T-helper 9 cell (primary cell): ENCODE measurements at places on chromosomes 3 and 15.

DNA sequence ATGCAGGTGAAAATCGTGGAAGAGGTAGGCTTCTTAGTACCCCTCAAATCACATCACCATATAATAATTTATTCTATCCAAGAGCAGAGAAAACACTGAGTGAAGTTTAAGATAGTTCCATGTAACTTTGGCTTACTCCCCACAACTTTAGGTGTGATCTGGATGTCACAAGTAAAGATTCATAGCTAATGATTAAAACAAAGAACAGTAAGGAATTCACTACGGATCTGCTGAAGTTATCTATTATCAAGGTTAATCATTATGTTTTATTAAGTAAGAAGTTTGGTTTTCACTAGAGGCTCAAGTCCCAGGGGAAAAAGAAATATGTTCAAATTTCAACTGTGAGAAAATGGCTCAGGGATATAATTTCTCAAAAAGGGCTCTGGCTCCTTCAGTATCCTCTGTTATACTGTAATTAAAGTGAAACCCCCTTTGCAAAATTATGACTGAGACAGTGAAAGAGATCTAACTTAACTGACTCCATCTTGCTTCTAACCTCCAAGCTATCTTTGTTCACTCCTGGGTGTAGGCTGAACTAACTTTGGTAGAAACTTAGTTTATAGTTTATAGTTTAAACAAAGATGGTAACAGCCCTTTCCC is 17.1 kb downstream of the CD80 start:
- no peak for DNase-seq

GRCh38 chr3:64140651-64141050 is 84.6 kb downstream of the PRICKLE2 start:
- no peak for DNase-seq

GRCh38 chr3:20668411-20668810 is 482.4 kb upstream of the SGO1 start:
- DNase-seq = no peak

DNA sequence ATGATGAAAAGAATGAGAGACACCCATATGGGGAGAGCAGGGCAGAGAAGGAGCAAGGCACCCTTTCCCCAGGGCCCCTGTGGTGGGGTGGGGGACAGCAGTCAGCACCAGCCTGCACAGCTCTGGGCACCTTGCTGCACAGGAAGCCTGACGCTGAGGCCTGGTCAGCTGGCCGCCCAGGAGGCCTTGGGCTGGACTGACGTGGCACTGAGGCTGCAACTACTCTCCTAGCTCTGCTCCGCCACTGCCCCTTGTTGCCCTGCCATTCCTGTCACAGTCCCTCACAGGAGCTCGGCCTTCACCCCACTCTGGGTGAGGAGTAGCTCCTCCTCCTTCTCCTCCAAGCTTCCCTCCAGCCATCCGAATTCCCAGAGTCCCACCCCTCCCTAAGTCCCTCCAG is 99.7 kb downstream of the CPN2 start:
- DNase-seq = no peak

- DNase-seq = no peak
Observed at GRCh38 chr3:69212411-69213160, 90.2 kb upstream of the LMOD3 start.

- no peak for DNase-seq
Observed at GRCh38 chr3:51382076-51382745, 2.9 kb upstream of the MANF start.

DNA sequence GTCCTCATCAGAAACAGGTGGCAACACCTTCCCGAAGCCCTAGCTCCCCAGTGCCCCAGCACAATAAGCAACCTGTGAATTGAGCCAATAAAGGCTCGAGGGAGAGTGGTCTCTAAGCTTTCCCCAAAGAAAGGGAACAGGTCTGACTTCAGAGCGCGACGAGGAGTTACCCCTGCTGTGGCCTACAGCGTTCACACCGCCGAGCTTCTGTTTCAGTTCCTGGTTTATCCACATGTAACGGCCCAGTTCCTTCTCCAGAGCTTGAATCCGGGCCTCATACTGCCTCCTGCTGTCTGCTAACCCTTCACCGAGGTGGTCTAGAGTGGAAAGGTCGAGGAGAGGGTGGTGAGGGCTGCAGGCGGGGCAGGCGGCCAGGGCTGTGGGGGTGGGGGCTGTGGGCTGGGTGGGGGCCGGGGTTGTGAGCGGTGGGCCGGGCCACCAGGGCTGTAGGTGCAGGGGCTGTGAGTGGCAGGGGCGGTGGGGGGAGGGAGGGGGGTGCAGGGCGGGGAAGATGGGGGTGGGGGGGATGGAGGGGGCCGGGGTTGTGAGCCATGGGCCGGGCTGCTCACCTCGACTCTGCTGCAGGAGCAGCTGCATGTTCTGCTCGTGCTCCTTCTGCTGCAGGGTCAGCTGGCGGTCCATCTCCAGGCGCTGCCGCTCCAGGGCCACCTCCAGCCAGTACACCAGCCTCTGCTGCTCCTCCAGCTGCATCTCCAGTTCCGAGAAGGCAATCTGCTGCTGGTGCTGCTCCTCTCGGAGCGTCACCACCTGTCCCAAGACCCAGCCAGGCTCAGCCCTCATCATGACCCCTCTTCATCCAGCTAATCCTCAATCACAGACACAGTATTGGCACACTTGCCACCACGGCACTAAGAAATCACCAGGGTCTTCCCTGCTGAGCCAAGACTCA is 26.2 kb downstream of the KIF7 start:
- DNase-seq = no peak

DNA sequence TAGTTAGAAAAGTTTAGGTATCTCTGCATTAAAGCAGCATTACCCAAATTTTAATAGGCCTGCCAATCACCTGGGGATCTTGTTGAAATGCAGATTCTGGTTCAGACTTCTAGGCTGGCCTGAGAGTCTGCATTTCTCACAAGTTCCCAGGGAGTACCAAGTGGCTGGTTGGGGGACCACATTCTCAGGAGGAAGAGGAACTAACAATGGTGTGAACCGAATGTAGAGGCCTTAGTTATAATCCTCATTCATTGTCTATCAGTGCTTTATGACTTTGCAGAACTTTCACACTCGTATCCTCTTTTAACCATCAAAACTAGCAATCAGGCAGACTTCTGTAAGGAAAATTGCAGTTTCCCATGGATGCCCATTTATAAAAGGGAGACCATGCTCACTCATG is 38.2 kb upstream of the UBE2E1 start:
- no peak for DNase-seq

DNA sequence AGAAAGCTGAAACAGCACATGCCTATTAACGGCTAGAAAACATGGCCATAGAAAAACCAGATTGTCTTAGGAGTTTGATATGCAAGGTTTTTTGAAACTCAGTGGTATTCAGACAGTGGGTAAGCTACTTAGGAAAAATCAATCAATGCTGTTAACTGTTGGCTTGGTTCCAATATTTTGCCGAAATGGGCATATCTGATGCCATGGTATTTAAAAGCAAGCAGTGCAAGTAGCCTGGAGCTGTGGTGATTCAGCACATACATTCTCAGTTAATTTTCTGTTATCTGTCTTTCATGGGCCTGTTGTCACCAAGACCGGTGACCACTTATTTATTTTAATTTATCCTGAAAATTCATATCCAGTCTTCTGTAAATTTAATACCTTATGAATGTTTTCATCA is 17.3 kb upstream of the SUCNR1 start:
- DNase-seq = no peak

- DNase-seq = no peak
Observed at GRCh38 chr3:13079051-13079450, 5.8 kb upstream of the IQSEC1 start.

DNA sequence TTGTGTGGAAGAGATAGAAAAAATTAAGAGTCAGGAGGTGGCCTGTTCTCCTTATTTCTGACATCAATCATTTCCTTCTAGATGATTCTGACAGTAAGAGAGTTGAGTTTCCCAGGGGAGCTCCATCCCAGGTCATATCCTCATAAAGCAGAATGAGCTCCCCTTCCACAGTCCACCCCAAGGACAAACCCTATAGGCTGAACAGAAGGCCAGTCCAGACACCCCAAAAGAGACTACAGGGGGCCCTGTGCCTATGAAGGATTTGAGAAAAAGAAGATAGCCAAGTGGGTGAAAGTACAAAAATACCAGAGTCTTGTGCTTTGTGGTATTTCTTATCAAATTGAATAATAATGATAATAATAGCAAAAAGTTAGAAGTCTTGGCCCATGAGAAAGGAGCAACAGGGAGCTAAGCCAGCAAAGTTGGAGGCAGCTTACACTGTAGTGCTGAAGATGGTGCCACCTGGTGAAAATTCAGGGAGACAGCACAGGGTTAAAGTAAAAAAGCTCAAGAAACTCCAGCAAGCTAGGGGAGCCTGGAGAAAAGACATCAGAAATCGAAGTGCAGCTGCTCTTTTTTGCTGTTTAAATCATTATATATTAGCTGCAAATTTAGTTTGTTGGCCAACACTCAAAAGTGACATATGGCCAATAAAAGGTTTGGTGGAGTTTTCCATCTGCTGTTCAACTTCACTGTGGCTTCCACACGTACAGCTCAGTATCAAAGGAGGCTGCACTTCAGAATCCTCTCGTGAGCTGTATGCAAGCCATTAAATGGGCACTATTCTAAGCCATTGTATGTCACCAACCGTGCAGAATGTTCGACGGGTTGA is 35.8 kb upstream of the SLC24A5 start:
- no peak for DNase-seq

- DNase-seq = no peak
Observed at GRCh38 chr3:36877930-36878685, 66.7 kb downstream of the TRANK1 start.

DNA sequence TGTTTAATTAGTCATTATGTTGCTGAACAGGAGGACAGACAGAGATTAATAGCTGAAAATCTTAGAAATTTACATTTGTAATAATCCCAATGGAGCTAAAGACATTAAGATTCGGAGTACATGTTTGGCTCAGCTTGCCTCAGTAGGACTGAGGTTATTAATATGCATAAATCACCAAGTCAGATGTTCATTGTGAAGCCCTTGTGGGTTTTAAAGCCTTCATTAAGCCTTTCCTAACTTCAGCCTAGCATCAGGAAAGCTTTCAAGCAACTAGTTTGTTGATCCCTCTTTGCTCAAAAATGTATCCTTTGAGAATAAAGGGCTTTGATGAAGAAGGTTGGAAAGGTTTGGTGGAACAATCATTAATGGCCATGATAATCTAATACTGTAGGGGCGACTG is 178.2 kb upstream of the CGNL1 start:
- DNase-seq = no peak

GRCh38 chr15:94586099-94586498 is 354.7 kb downstream of the MCTP2 start:
- DNase-seq = no peak

DNA sequence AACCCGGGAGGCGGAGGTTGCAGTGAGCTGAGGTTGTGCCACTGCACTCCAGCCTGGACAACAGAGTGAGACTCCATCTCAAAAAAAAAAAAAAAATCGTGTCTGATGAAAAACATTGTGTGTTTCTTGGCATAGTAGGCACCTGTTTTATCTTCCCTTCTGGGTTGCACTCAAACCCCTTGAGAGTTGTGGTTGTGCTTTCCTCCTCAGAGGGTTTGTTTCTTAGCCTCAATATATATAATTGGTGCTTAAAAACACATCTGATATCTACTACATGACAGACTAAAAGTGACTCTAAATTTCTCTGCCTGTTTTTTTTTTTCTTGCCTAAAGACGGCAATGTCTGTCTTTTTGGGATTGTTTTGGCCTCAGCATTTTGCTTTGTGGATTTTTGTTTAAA is 7.6 kb downstream of the NR1D2 start:
- no peak for DNase-seq

- no peak for DNase-seq
Observed at GRCh38 chr3:197564097-197564843, 8.5 kb upstream of the BDH1 start.

GRCh38 chr3:25007974-25008658 is 419.9 kb upstream of the RARB start:
- DNase-seq = no peak

- no peak for DNase-seq
Observed at GRCh38 chr15:38698254-38698653, 133.6 kb upstream of the RASGRP1 start.

DNA sequence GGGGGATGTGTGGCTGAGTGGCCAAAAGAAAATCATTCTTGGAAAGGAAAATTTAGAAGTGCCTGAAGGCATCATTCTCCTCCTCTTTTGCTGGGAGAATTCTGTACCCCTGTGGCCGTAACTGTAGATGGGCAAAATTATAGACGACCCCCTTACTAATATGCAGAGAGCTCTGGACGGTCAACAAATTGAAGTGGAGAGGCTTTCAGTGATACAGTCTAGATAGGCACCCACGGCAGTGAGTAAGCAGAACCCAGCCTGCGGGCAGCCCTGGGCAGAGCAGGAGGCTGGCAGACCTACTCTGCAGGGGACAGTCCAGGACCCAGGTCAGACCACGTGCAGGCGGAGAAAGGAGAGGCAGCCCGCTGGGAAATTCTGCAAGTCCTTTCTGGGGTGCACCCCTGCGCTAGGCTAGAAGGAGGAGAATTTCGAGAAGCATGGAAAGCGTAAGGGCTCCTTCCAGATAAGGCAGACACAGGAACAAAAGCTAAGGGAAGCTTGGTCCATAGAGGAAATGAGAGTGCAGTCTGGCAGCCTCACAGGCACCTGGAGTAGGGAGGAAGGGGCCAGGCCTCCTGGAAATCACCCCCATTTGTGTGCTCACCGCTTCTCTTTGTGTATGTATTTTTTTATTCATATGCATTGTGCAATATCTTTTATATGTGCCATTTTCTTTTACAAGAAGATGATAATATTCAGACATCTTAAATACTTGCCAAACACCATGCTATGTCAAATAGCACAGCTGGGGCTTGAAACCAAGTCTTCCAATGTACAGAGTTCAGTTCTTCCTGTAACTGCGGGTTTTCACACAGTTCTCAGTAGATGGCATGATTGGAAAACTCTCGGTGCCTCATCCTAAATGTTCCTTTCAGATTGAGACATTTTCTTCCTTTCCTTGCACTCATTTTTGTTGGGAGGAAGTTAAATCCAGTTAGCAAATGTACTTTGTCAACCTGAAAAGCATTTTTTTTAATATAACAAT is 40.2 kb downstream of the LRRK1 start:
- no peak for DNase-seq

DNA sequence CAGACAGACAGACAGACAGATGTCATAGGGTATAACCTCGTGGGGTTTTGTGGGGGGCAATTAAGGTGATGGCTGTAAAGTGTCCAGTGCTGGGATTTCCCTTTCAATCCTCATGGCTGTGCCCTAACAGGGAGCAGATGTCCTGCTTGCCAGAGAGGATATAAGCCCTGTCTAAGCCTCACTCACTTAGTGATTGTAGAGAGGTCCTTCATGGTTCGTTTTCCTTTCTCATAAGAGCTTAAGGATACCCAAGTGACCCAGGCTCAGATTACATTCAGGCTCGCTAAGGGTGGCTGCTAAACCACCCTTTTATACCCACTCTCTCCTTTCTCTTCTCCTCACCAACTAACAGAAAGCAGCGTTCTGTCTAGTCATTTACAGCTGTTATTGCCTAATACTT is 19.2 kb downstream of the LYSMD2 start:
- DNase-seq = no peak
